ENCODE measurements at places on chromosomes 2 and 18.

GRCh38 chr2:13002536-13003331 is 286.0 kb downstream of the TRIB2 start:
- no peak for DNase-seq

DNA sequence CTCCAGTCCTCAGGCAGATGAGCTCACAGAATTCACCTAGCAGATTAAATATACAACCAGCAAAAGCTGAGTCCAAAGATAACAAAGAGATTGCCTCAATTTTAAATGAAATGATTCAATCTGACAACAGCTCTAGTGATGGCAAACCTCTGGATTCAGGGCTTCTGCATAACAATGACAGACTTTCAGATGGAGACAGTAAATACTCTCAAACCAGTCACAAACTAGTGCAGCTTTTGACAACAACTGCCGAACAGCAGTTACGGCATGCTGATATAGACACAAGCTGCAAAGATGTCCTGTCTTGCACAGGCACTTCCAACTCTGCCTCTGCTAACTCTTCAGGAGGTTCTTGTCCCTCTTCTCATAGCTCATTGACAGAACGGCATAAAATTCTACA is 86.0 kb downstream of the PTRHD1 start:
- no peak for DNase-seq

DNA sequence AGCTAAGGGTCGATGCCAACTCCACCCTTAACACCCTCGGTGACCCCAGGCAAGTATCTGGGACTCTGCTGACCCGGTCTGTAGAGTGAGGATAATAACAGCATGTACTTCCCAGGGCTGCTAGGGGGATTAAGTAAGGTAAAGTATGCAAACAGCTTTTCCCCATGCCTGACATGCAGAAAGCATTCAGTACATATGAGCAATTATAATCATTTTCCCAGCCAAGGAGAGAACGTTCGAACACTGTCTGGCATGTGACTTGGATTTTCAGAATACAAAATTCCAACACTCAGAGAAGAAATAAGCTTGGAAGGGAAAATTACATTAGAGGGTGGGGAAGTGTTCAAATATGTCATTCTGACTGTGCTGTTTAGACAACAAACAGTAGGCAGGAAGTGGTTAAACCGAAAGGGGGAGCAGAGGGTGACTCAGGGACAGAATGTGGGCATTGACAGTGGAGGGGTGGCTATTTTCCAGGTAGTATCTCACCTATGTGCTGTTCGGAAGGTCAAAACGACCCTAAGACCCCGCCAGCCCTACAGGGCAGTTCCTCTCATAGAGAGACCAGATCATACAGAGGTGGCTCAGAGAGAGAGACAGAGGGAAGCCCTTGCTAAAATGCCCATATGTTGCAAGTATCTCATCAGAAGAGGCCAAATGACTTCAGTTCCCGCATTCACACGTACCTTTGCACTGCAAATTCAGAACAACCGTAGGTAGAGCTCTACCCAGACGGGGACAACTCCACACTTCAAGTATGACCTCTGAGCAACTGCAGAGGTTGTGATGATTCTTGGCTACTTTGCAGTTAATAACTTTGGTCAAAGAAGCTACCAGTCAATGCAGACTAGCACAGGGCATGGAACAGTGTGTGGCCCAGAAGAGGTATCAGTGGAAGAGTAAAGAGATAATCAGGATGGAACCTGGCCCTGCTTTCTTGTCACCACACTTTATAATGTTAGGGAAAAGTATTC is 14.8 kb downstream of the ASPRV1 start:
- DNase-seq = no peak

DNA sequence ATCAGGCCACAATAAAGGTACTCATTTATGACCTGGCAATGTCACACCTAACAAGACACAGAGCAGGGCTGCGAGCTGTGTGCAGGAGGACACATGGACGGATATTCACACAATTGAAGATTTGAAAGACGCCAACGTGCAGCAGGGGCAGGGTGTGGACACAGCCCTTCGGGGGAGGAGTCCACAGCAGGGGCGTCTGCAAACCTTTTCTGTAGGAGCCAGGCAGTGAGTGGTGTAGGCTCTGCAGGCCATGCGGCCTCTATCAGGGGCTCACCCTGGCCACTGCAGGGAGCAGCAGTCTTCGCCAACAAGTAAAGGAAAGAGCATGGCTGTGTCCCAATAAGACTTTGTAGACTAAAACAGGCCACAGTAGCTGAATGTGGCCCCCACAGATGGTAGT is 125.7 kb upstream of the SNTG2 start:
- DNase-seq = no peak

- no peak for DNase-seq
Measured at GRCh38 chr2:209501579-209501978, 77.7 kb downstream of the MAP2 start.

- no peak for DNase-seq
Measured at GRCh38 chr18:54801374-54801773, 26.9 kb upstream of the RAB27B start.

GRCh38 chr2:30981096-30981495 is 157.1 kb downstream of the GALNT14 start:
- DNase-seq = peak; percentile 28

DNA sequence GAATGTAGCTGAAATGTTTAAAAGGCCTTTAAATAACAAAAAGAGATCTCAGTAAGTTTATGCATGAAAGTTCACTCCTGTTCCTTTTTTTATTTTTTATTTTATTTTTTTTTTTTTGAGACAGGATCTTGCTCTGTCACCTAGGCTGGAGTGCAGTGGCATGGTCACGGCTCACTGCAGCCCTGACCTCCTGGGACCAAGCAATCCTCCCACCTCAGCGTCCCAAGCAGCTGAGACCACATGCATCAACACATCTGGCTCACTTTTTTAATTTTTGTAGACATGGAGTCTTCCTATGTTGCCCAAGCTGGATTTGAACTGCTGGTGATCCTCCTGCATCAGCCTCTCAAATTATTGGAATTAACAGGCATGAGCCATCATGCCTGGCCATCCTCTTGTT is 84.3 kb downstream of the KANSL1L start:
- DNase-seq = no peak

DNA sequence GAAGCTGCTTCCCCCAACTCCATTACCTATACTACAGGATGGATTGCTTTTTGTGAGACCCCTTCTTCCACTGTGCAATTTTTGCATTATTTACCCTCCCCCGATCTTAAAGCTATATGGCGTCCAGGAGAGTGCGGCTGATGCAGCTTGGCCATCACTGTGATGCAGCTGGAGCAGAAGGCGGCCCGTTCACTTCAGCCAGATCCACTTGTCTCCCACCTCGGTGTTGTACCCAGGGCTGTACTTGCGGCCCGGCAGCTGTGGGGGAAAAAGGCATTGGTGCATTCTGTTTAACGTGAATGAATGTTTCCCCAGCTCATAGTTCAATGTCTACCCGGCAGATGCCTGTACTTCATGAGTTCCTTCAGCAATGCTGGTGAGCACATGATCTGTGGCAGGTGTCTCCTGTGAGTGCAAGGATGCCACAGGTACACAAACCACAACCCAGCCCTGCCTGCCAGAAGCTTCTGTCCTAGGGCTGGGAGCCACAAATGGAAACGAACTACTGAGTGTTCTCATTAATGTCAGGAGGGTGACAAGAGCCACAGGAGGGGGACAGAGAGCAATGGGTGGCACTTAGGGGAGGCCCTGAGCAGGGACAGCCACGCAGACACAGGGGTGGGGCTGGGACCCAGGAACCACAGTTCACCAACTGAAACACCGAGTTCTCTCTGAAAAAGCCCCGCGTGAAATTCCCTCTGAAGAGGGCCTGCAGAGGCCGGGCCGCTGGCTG is 64.0 kb downstream of the NDUFA10 start:
- no peak for DNase-seq

DNA sequence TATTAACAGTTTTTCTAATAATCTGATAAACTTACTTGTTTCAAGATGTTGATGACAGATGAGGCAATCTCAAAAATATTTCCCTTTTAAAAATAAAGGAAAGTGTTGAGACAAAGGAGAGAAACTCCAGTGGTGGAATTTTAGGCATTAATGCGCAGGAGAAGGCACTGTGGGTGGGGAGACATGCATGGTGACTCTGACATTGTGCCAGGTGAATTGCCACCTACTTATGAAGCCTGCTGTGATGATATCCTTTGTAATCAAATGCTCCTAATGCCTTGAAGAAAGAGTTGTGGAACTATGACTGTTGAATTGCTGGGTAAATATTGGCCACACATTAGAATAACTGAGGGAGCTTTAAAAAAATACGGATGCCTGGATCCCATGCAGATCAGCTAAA is 101.4 kb downstream of the PLA2R1 start:
- no peak for DNase-seq

GRCh38 chr2:156935616-156936015 is 321.9 kb upstream of the GALNT5 start:
- DNase-seq = no peak

- DNase-seq = no peak
Measured at GRCh38 chr2:37590119-37590571, 81.3 kb downstream of the CDC42EP3 start.

DNA sequence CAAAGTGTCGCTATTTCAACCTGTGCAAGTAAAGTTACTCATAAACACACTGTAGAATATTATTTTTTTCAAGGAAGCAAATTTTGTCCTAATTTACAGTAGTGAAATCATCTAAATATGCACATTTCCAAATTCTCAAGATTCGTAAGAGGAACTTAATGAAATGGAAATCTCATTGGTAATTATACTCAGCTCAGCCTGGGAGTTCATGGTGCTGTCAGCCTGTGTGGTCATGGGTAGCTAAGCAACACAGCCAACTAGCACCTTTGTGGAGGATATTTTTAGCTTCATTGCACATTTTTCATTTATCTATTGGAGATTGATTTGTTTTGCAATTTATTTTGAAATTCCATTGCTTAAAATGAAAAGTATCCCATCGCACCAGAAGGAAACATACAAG is 975.7 kb upstream of the ZEB2 start:
- no peak for DNase-seq

DNA sequence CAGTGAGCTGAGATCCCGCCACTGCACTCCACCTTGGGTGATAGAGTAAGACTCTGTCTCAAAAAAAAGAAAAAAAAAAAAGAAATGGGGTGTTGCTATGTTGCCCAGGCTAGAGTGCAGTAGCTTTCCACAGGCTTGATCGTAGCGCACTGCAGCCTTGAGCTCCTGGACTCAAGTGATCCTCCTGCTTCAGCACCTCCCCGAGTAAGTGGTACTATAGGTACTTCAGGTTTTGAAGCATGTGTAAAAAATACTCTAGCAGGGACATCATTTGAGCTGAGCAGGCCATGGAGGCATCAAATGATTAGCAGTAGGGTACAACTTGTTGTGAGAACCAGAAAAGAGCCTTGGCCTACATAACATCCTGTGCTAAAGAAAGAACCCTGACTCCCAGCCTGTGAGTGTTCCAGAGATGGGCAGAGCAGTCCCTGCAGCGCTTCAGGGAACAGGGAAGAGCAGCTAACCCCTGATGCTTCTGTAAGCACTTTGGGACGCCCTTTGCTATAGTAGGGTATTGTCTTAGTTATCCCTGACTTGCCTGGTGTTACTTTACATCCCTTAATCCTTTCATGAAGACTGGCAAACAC is 119.1 kb downstream of the NEDD4L start:
- DNase-seq = no peak

- DNase-seq = no peak
Measured at GRCh38 chr2:126864861-126865260, 33.8 kb upstream of the TEX51 start.

DNA sequence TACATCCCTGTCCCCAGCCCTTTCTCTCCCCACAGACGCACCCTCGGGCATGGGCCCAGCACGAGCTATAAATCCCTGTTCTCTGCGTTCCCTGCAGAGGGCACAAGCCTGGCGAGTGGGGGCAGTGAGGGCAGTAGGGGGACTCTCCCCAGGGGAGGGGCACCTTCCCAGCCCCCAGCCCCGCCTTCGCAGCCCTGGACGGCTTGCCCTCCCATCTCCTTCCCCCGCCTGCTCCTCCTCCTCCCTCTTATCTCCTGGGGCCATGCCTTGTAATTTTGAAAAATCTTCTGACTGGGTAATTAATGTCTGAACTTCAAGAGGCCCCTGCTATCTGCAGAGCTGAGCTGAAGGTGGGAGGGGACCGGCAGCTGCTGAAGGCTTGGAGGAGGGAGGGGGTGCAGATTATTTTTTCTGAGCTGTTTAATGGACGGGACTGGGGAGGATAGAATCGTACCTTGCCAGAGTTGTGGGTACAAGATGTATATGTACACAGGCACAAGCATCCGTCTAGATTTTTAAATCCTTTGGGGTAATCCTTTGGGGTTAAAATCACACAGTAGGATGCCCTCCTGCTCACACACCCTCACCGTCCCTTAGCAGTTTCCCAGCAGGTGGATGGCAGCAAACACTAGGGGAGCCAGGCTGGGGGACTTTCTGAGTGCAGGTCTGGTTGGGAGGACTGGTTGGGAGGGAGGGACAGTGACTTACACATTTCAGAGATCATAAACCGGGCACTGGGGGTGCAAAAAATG is 121.9 kb downstream of the SMAD7 start:
- no peak for DNase-seq

DNA sequence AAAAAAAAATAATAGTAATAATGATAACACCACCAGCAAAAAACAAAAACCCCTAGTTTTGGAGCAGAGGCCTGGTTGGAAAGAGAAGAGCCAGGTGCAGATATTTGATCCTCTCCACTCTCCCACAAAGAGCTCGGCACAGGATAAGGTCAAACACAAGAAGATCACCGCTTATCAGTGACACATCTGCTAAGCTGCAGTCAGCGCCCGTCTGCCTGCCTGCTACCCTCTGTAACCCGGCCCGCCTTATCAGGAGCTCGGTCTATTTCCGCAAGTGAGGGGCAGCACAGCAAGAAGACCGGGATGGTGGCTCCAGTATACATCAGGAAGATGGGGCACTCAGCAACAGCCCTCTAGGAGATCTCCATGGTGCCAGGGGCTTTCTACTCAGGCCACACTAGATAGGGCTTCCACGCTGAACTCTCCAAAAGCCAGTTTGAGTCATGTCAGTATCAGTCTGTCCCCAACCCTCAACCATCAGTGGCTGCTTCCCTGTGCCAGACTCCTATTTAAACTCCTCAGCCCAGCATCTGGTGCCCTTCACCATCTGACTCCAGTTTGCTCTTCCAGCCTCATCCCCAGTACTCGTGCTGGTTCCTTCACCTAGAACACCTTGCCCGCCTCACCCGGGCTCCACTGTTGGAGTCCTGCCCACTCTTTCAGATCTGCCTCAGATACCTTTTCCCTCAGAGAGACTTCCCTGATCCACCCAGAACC is 67.3 kb upstream of the PPP1CB start:
- no peak for DNase-seq

- no peak for DNase-seq
Measured at GRCh38 chr2:99487906-99488305, 1.9 kb downstream of the REV1 start.

GRCh38 chr18:49359732-49360444 is 100.6 kb downstream of the DYM start:
- DNase-seq = peak; percentile 51

- DNase-seq = no peak
Measured at GRCh38 chr2:172674034-172674967, 61.3 kb upstream of the RAPGEF4 start.
